GM12878 (cell line): ENCODE measurements at places on chromosomes 1 and 21. TPM values are rescaled to one million over a fixed set of nuclear protein-coding genes. Genes with fewer than 3 reads are reported as not detected.

The OR2G6 gene
- 0.77 and 1.1 TPM in 2 replicates for total RNA-seq

The FABP3 gene
- 0.43 TPM in 1 of 2 replicates, not detected in the other for total RNA-seq

The INSRR gene
- total RNA-seq: not detected in 2 replicates

The CLEC20A gene
- total RNA-seq: not detected in 2 replicates

The CDC20 gene
- total RNA-seq: 192 and 205 TPM in 2 replicates

The NECTIN4 gene
- 4.0 and 5.6 TPM in 2 replicates for total RNA-seq

The CHI3L2 gene
- total RNA-seq: 72.1 and 95.0 TPM in 2 replicates

The TNFRSF18 gene
- 6.1 and 6.3 TPM in 2 replicates for total RNA-seq

The OR2T29 gene
- total RNA-seq: 3.4 and 4.6 TPM in 2 replicates

The LDLRAP1 gene
- total RNA-seq: 32.5 and 37.6 TPM in 2 replicates

The PSMD4 gene
- 179 and 186 TPM in 2 replicates for total RNA-seq

The C1QTNF12 gene
- total RNA-seq: 0.96 and 1.0 TPM in 2 replicates

The TMEM200B gene
- total RNA-seq: 0.08 TPM in 1 of 2 replicates, not detected in the other
